ENCODE measurements at places on chromosomes 12 and 14.

DNA sequence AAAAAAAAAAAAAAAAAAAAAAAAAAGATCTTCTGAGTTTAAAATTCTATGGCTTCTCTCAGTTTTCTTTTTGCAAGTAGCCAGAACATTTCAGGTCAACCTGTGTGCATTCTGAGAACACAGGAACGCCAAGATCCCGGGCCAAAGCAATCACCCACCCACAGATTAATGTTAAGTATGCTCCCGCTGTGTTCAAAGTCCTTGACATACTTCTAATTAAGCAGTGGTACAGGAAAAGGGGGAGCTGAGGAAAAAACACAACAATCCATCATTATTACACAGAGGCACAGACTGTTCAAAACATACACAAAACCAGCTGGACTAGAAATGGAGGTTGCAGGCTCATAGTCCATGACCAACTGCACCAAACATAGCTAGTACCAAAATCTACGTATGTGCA is 2.8 kb downstream of the FBXO21 start:
- no peak for DNase-seq

- DNase-seq, result no peak
Observed at GRCh38 chr12:45498645-45499044, 230.9 kb upstream of the ARID2 start.

GRCh38 chr12:126358806-126359205 is 1293.6 kb downstream of the AACS start:
- no peak for DNase-seq

GRCh38 chr14:30620178-30620577 is 1.9 kb upstream of the SCFD1 start:
- DNase-seq, result no peak

GRCh38 chr12:108757856-108758255 is 26.5 kb upstream of the CORO1C start:
- no peak for DNase-seq

GRCh38 chr12:95731519-95731958 is 59.0 kb downstream of the NTN4 start:
- no peak for DNase-seq

DNA sequence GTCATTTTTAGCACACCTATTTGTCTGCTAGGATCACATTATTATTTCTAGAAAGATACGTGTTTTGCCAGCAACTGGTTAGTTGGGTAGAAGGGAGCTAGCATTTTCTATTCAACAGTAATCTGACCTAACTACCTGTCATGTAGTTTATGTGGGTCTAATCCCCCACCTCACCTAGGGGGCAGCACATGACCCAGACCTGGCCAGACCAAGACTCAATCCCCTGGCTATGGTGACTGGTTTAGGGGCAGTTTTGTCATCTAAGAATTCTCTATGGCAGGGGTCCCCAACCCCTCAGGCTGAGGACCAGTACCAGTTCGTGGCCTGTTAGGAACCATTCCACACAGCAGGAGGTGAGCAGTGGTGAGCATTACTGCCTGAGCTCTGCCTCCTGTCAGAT is 29.5 kb upstream of the EVL start:
- DNase-seq, result no peak
